Gastrocnemius medialis (tissue), 4 donors: ENCODE measurements at places on chromosomes 7 and 10. TPM values are rescaled to one million over a fixed set of nuclear protein-coding genes. Genes with fewer than 3 reads are reported as not detected.

The OPN1SW gene
- total RNA-seq, result not detected

The PDE1C gene
- 0.85 TPM for total RNA-seq

DNA sequence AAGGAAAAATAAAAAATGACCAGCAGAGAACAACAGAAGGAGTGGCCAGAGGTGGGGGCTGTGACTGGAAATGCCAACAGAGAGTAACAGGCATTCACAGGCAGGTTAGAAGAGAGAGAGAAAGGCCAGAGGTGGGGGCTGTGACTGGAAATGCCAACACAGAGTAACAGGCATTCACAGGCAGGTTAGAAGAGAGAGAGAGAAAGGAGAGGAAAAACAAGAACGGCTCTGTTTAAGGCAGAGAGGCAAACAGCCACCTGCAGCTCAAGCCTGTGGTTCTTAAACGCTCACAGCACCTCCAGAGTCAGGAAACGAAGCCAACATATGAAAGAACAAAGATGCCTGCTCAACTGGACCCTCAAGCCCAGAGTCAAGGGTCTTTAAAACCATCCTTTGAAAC lies 39.5 kb upstream of the DGKI start:
- H3K27me3 ChIP-seq, result no peaks in the 10 kb centered on the region
- no peak overlapping the region for H3K4me3 ChIP-seq
- H3K27ac ChIP-seq, result peak overlapping the region; percentile 25
- H3K4me1 ChIP-seq, result peaks cover 45% of the 10 kb centered on the region
- H3K36me3 ChIP-seq, result peaks cover 16% of the 10 kb centered on the region

DNA sequence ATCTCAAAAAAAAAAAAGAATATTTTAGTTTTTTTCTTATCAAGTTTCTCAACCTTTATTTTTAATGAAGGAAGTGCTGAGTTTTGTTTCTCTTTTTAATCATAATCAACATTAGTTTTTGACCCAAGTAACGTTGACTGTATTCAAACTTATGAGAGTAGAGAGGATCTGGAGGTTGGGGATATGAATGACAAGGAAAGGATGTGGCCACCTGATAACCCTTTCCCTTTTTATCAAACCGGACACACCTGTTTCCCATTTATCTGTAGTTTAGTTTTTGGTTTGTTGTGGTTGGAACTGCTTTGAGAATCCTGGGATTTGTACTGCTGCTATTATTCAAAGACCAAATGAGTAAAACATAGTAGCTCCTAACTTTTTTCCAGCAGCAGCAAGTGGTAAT lies 38.6 kb downstream of the HACD1 start:
- no peak overlapping the region for H3K27ac ChIP-seq
- no peaks in the 10 kb centered on the region for H3K36me3 ChIP-seq
- H3K4me3 ChIP-seq, result no peak overlapping the region
- no peaks in the 10 kb centered on the region for H3K4me1 ChIP-seq
- DNase-seq, result no peak

GRCh38 chr10:89371987-89372386 lies 5.9 kb upstream of the IFIT1B start:
- H3K27me3 ChIP-seq, result no peaks in the 10 kb centered on the region
- H3K4me1 ChIP-seq, result peaks cover 26% of the 10 kb centered on the region
- DNase-seq, result no peak
- H3K4me3 ChIP-seq, result no peak overlapping the region
- H3K27ac ChIP-seq, result no peak overlapping the region
- H3K36me3 ChIP-seq, result no peaks in the 10 kb centered on the region

- no peak for DNase-seq
- H3K27me3 ChIP-seq, result no peaks in the 10 kb centered on the region
- H3K4me3 ChIP-seq, result no peak overlapping the region
- H3K27ac ChIP-seq, result no peak overlapping the region
Measured at GRCh38 chr10:104061196-104061595, 24.5 kb downstream of the COL17A1 start.

The OGDHL gene
- total RNA-seq, result not detected

DNA sequence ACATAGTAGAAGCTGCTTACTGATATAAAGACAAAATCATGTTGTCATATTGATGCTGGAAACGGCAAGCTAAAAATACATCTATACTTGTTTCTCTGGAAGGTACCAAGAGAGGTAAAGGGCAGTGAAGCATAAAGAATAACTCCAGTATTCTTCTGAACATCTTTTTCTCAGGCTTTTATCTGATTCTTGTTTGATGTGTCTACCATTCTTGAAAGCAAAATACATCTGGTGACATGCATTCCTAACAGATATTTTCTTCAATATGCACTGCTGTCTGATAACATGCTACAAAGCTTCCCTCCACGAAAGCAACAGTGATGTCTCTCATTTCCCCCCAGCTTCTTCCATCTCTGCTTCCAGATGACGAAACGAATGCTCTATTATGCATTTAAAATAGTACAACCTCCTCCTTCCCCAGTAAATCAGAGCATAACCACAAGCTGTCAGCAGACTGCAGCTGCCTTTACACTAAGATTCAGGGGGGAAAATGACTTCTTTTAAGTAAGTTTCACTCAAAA lies 100.8 kb downstream of the ARHGAP21 start:
- H3K36me3 ChIP-seq, result no peaks in the 10 kb centered on the region
- no peaks in the 10 kb centered on the region for H3K27me3 ChIP-seq
- no peak for DNase-seq
- H3K27ac ChIP-seq, result no peak overlapping the region
- H3K4me1 ChIP-seq, result no peaks in the 10 kb centered on the region
- H3K4me3 ChIP-seq, result no peak overlapping the region

The DENND2A gene
- total RNA-seq, result 2.6 TPM

GRCh38 chr10:98878418-98878817 lies 357.2 kb downstream of the HPSE2 start:
- H3K4me3 ChIP-seq, result no peak overlapping the region
- H3K27me3 ChIP-seq, result no peaks in the 10 kb centered on the region
- H3K4me1 ChIP-seq, result no peaks in the 10 kb centered on the region
- no peak for DNase-seq

The ADCY1 gene
- 3.5 TPM for total RNA-seq

DNA sequence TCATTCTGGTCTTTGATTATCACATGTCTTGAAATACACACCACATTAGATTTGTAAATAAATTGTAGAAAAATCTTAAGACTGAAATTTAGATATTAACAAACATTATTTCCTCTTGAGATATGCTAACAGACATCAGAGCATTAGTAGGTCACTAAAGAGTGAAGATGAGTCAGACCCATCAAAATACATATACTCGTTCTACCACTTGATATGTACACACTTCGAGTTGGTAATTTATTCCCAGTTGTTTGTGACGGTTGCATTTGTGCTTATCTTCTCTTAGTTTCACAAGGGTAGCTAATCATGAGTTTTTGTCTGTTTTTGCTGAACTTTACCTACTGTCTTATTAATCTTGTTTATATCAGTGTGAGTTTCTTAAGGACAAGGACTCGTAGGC lies 383.4 kb downstream of the AUTS2 start:
- no peak for DNase-seq
- H3K4me3 ChIP-seq, result no peak overlapping the region
- H3K4me1 ChIP-seq, result no peaks in the 10 kb centered on the region
- H3K27ac ChIP-seq, result no peak overlapping the region
- H3K36me3 ChIP-seq, result no peaks in the 10 kb centered on the region
- no peaks in the 10 kb centered on the region for H3K27me3 ChIP-seq
